ENCODE measurements at places on chromosomes 1 and 21.

DNA sequence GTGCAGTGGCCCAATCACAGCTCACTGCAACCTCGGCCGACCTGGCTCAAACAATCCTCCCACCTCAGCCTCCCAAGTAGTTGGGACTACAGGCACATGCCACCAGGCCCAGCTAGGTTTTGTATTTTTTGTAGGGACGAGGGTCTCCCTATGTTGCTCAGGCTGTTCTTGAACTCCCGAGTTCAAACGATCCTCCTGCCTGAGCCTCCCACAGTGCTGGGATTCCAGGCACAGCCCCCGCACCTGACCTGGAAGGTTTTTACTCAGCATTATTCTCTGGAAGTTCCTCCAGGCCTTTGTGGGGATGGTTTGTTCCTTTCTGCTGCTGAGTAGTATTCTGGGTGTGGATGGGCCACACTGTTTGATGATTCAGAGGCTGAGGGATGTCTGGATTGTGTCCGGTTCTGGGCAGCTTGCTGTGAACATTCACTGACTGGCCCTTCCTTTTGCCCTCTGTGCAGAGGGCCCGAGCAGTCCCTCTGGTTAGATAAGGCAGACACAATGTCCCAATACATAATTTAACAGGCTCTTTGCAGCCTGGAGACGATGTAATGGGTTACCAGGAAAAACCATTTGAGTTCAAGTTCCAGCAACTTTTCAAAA is 6.0 kb upstream of the TRAPPC10 start:
- DNase-seq = peak; percentile 88

GRCh38 chr1:9071554-9072235 is 2.3 kb upstream of the SLC2A5 start:
- DNase-seq = no peak

- peak; percentile 68 for DNase-seq
Measured at GRCh38 chr1:206111271-206111927, 5.8 kb downstream of the AVPR1B start.

- DNase-seq = no peak
Measured at GRCh38 chr1:1048765-1049164, 25.3 kb downstream of the RNF223 start.

- DNase-seq = no peak
Measured at GRCh38 chr1:175089136-175089718, 21.6 kb downstream of the TNN start.

DNA sequence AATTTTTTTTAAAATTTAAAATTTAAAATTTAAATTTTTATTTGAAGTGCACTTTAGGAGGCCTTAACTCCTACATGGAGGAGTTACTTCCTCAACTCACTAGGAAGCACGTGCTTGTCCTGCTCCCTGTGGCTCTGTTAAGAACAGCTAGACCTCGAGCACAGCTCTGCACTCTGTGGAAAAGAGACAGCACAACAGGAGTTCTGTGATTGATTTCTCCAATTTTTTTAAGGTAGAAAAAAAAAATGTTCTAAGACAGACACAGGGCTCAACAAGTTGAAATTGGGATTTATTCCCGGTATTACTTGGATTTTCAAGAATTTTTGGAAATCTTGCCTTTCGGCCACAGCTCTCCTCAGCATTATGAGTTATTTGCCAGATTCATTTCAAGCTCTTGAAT is 356.6 kb upstream of the LYPLAL1 start:
- no peak for DNase-seq

- no peak for DNase-seq
Measured at GRCh38 chr1:199937661-199938060, 89.8 kb upstream of the NR5A2 start.

DNA sequence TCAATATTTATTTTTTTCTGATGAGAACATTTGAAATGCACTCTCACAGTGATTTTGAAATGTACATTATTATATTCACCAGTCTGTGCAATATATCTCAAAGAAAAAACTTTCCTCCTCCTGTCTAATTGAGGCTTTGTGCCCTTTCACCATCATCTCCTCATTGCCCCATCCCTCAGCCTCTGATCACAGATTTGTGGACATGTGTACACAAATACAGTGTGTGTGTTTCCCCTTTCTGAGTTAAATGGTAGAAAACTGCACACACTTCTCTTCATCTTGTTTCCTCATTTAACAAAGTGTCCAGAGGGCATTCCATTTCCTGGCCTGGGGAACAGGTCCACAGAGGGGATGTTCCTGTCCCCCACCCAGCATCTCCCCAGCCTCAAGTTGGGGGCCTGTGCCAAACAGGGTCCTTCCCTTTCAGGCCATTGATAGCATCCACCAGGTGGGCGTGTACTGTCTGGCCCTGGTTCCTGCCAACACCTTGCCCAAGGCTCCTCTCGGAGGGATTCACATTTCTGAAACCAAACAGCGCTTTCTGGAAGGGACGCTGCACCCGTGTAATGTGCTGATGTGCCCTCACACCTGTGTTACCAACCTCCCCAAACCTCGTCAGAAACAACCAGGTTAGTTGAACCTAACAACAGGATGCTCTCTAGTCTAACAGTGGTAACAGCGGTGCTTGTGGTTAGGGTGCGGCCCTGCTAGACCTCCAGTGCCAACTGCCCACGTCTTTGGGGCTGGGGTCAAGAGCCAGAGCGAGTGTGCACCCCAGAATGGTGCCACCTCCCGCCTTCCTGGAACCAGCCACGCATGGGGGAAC is 54.6 kb downstream of the S100B start:
- no peak for DNase-seq

DNA sequence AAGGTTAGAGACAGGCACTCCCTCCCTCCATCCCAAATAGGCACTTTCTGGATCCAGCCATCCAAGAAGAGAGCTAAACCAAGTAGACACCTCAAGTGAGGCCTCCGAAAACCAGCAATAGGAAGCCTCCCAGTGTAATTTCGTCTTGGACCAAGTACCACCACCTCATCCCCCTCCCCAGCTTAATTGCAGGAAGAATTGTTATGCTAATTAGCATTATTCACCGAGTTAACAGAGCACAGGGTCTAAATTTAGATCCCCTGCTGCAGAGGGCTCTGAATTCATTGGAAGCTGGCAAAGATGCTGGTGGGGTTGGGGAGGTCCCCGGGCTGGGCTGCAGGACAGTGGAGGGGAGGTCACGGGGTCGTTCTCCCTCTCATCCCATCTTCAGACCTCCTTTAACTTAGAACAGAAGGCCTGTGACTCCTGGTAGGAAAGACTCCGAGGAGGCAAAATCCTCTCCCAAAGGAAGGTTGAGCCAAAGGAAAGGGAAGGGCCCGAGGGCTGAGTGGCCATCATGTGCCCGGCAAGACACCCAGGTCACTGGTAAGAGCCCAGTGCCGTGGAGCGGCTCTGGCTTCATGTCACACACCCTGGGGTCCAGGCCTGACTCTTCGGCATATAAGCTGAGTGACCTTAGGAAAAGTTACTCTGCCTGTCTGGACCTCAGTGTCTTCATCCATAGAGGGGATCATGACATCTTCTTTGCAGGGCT is 209.2 kb upstream of the GRIK3 start:
- DNase-seq = no peak

- DNase-seq = no peak
Measured at GRCh38 chr1:183129921-183130690, 56.0 kb upstream of the LAMC2 start.

- no peak for DNase-seq
Measured at GRCh38 chr1:51439053-51439452, 80.0 kb downstream of the EPS15 start.

- no peak for DNase-seq
Measured at GRCh38 chr21:28100366-28100765, 892.3 kb downstream of the LTN1 start.

DNA sequence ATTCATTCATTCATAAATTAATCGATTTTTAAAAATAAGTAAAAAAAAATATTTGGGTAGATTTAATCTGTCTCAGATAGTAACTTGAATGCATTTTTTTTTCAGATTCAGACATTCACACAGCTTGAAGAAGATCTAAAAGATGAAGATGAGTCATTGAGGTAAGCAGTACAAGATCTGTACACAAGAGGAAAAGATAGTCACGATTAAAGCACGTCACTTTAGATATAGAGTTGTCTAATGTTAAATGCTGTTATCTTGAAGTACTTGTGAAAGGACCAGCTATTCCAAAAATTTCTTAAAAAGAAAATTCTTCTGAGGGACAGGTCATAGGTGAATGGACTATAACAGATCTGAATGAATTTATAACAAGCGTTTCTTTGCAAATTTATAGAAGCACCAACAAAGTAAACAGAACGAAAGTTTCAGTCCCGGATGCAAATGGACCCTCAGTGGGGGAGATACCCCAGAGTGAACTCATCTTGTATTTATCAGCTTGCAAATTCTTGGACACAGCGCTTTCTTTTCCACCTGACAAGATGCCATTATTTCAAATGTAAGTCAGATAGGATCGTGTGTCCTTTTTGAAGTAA is 31.2 kb upstream of the MORC3 start:
- peak; percentile 15 for DNase-seq

- DNase-seq = no peak
Measured at GRCh38 chr1:54220004-54220811, 20.2 kb downstream of the MRPL37 start.

GRCh38 chr1:3372317-3372716 is 82.1 kb upstream of the ARHGEF16 start:
- no peak for DNase-seq

DNA sequence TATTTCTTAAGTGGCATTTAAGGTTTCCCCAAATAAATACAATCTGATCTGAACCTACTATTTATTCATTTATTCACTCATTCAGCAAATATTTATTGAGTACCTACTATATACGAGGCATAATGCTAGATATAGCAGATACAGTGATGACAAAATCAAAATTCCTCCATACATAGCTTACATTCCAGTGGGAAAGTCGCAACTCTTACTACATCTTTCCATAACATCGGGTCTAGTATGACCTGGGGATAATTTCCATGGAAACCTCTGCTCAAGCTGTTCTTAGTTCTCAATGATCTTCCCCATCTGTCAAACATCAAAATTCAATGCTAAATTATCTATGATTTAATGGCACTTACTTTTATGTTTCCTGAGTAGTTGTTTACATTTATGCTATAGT is 70.8 kb upstream of the PRKACB start:
- DNase-seq = no peak

DNA sequence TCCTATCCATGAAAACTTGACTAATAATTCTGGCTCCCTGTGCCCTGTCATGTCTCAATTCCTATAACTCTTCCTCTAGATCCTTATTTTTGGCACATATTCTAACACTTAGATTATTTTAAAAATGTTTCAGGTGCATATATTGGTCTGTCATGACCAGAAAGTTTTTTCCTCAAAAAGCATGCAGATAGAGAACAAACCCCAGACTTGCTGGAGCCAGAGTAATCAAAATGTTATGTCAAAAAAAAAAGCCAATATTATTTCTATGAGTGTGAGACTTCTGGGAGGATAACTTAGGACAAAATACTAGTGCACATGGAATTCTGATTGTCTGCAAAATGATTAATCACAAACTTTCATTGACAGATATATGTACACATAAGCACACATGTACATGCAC is 135.1 kb upstream of the MROH9 start:
- DNase-seq = no peak

- DNase-seq = peak; percentile 88
Measured at GRCh38 chr1:20058531-20058930, 11.5 kb upstream of the PLA2G5 start.

DNA sequence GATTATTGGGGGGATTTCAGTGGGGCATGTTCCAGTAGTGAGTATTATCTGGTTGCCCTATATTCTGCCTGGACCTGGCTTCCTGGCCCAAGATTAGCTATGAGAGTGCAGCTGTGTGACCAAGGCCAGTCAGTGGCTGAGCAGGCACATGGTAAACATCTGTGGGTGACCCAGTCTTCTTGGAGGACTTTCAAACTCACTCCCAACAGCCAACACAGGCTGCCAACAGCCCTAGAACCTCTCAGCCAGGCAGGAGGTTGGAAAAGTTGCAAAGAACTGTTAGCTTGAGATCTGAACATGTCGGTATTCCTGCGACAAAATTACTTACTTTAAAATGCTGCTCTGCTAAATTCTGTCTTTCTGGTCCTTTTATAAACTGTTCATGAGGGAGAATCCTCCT is 192.4 kb downstream of the TGFBR3 start:
- DNase-seq = no peak

DNA sequence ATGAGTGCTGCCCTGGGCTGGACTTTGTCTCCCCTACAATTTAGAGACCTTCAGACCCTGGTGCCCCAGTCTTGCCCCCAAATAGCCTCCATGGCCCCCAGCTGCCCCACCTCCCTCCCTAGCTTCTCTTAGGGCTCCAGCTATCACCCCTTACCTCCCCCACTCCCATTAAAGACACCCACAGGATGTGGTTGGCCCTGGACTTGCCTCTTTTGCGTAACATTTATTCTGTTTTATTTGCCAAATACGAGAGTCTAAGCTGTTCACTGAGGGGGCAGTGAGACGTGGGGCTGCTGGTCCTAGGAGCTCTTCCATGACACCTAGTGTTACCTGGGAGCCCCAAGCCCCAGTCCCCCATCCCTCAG is 4.5 kb downstream of the ZC3H12A start:
- DNase-seq = peak; percentile 82

GRCh38 chr1:180696361-180696760 is 64.5 kb downstream of the XPR1 start:
- DNase-seq = no peak

DNA sequence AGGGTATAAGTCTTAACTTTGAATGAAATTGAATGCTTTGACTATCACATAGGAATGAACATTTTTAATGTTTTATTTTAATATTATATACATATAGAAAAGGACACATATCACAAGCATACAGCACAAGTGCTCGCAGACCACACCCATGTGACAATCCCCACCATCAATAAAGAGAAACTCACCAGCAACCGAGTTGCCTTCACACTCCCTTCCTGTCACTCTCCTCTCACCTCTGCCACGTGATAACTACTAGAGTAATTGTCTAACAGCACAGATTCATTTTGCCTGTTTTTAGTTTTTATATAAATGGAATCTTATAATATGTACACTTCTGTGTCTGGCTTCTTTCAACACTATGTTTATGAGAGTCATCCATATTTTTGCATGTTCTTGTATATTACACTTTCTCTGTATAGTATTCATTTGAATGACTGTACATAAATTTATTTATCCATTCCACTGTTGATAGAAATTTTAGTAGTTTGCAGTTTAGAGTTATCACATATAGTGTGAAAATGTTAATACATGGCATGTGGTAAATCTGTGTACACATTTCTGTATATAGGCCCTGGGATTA is 304.9 kb upstream of the DUSP10 start:
- no peak for DNase-seq

GRCh38 chr1:55580845-55581332 is 365.7 kb upstream of the USP24 start:
- peak; percentile 92 for DNase-seq

GRCh38 chr21:36245649-36246048 is 74.3 kb upstream of the MORC3 start:
- DNase-seq = no peak

- no peak for DNase-seq
Measured at GRCh38 chr21:36169470-36170128, 13.0 kb downstream of the DOP1B start.

- DNase-seq = no peak
Measured at GRCh38 chr1:201326710-201327109, 43.4 kb downstream of the PKP1 start.

- no peak for DNase-seq
Measured at GRCh38 chr1:68149110-68149798, 83.1 kb downstream of the WLS start.

Measured in mammary epithelial cell (primary cell).